ENCODE measurements at places on chromosomes 5 and 9.

DNA sequence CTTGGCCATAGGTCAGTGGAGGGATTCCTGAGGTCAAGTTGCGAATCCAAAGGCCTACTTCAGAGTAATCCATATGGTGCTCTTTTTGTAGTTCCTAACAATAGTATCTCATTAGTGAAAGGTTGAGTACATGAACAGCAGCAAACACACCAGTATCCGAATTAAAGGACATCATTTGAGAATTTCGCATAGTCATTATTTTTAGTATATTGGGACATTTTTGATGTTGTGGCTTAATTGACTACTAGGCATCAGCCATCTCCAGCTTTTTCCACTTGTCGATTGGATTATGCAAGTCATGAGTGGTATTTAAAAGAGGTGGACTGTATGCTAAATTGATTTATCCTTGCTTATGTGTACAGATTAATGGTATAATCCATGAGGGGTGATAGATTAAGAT lies 23.7 kb downstream of the MAP3K1 start:
- no peak for DNase-seq

GRCh38 chr5:151448038-151448985 lies 909 bp downstream of the SLC36A1 start:
- DNase-seq: peak; percentile 28

DNA sequence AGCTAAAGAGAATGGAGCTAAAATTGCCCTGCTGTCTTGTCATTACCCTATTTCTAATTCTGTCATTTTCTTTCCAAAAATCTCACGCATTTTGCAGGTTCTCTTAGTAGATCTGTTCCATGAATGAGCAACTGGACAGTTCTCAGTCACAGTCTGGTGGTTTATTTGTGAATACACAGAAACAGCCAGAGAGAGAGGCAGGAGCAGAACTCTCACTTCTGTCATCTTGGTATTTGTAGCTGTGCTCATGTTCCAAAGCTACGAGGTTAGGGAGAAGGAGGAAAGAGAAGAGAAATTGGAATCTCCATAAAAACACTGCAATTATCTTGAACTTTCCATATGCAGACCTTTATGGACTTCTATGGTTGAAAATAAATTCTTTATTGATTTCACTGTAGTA lies 118.0 kb upstream of the OR13F1 start:
- no peak for DNase-seq

DNA sequence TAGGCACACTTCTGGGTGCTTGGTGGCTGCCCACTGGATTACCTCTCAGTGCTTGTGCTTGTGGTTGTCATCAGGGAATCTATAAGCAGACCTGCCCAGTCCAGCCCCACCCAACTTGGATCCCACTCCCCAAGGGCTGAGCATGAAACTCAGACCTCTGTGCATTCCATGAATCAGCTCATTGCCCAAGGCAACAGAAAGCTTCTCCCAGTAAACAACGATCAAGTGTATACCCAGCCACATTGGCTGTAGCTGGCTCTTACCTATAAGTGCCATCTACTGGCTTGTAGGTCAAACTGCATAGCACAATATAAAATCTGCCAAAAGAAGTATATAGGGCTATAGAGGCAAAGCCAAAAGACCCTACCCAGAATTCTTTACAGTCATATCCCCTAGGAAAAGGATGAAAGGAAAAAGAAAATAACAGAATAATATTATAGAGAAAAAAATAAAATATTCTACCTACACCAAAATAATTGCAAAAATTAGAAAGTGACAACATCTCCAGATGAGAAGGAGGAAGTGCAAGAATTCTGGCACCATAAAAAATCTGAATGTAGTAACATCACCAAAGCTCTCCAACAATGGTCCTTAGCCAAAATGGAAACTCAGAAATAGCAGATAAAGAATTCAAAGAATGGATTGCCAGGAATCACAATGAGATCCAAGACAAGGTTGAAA lies 321.0 kb upstream of the TRPC7 start:
- peak; percentile 50 for DNase-seq

- no peak for DNase-seq
Measured at GRCh38 chr9:35102465-35102768, 514 bp downstream of the STOML2 start.

GRCh38 chr9:132892400-132892799 lies 13.7 kb downstream of the SPACA9 start:
- DNase-seq: no peak

DNA sequence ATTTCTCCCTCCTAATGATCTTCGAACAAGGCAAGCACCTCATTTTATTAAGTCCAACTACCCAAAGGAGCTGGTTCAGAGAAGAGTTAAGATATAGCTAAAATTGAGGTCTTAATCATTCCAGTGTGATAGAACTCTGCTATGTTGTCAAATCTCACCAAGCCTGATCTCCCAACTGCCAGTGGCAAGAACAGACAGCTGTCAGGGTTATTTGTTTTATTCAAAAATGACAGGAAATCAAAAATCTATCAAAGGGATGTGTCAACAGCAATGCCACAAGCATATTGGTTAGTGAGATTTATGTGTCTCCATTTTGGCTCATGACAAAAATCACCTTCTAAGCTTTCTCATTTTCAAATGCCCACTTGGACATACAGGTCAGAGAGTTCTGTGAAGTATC lies 74.5 kb downstream of the PRELID2 start:
- no peak for DNase-seq

DNA sequence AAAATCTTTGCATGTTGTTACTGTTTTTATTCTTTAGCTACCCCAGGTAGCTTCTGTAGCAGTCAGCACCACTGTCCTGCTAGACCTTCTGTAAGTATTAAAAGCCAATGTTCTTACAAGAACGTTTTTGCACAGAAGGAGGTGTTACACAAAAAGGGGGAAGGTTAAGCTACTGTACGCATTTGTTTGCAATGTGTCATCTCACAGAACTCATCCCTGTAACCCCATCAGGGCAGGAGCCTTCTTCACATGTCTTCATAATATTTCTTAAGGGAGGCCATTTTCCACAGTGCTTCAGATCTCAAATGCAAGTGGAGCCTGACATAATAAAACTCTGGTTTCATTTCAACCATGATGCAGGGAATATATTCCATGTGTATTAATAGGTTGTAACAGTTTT lies 67.9 kb downstream of the OSMR start:
- no peak for DNase-seq

DNA sequence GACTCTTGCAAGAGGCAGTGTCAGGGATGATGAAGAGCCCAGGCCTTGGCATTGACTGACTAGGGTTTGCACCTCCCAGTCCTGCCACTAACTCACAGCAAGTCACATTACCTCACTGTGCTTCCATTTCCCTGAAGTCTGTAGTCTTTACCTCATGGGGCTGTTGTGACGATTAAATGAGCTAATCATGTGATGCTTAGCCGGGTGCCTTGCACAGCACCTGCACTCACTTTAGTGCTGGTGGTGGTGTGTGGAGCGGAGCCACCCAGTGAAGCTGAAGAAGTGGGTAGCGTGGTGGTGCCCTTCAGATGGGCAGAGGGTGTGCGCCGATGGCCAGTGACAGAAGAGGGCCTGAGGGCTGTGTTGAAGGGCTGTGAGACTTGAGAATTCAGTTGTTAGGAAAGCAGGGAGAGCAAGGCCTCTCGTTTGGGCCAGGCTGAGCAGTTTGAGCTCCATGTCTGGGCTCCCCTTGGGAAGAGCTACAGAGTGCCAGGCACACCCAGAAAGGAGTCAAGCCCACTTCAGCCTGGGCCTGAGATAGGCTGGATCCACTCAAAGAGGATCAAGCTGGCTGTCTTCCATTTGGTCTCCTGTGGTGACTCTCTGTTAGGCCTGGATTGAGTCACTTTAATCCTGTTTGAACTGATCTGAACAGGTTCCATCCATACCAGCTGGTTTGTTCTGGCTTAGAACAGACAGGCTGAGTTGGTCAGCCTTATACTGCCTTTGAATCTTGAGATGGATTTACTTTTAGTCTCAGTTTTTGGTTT lies 42.5 kb downstream of the RALGPS1 start:
- no peak for DNase-seq

DNA sequence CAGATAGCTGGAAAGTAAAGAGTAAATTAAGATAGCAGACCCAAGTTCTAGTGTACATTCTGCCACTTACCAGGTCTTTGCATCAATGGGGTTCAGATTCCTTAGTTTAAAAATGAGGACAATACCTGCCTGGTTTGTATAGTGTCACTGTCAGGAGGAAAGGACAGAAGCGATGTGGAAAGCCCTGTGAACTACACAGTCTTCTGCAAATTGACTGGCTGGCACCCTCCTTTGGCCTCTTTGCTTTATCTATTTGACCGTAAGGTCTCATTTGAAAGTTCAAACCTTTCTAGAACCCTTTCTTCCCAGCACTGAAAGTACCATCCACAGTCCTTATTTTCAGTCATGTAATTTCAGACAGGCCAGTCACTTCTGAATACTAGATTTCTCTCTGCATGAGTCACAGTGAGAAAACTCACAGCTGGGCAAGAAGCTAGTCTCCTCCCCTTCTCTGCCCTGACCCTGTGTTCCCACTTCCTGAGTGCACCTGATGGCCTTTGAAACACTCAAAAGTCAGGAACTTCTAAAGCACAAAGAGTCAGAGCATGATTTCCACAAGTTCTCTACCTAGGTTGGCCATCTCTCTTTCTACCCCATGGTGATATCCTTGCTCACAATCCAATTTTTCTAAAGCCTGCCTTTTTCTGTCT lies 91.3 kb upstream of the RASEF start:
- peak; percentile 31 for DNase-seq

DNA sequence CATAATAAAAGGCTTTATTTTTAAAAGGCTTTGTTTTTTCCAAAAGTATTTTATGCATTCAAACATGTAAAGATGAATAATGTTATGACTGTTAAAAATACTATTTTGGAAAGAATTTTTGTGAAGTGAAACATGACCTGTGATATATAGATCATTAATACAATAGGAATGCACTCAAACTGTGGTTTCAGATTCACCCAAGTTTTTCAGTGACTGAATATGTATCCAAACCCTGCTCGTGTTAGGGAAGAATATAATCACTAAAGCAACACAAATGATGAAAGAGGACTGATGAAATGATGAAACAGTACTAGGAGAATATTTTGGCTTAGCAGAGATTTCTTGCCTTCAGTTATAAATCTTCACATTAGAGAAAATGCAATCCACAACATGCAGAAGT lies 278.0 kb downstream of the ADAMTS6 start:
- no peak for DNase-seq

GRCh38 chr9:124674651-124675050 lies 96.5 kb downstream of the NR6A1 start:
- DNase-seq: no peak

- DNase-seq: no peak
Measured at GRCh38 chr5:38899936-38900335, 54.1 kb downstream of the OSMR start.

GRCh38 chr5:59583810-59584562 lies 309.5 kb downstream of the PDE4D start:
- DNase-seq: peak; percentile 64

- no peak for DNase-seq
Measured at GRCh38 chr5:163885117-163885516, 379.7 kb downstream of the MAT2B start.

- DNase-seq: no peak
Measured at GRCh38 chr9:135888766-135889394, 18.5 kb downstream of the CAMSAP1 start.

DNA sequence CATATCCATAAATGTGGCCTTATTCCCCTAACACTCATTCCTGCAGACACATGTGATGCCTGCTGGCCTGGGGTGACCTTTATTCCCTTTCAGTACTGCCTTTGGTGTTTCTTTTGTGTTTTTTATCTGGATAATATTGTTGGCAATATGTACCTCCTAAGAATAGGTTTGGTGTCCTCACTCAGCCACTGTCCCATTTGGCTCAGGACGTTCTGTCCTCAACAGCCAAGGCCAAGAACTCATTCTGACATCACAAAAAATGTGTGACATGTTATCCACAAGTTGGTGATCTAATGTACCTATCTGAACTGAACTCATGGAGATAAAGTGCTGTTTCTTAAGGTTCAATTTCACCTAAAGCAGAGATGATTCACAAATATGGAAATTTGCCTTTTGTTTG lies 142.9 kb upstream of the GRAMD2B start:
- no peak for DNase-seq

GRCh38 chr9:98879094-98879962 lies 64.4 kb upstream of the COL15A1 start:
- no peak for DNase-seq

- no peak for DNase-seq
Measured at GRCh38 chr9:137984005-137984404, 106.4 kb downstream of the CACNA1B start.

DNA sequence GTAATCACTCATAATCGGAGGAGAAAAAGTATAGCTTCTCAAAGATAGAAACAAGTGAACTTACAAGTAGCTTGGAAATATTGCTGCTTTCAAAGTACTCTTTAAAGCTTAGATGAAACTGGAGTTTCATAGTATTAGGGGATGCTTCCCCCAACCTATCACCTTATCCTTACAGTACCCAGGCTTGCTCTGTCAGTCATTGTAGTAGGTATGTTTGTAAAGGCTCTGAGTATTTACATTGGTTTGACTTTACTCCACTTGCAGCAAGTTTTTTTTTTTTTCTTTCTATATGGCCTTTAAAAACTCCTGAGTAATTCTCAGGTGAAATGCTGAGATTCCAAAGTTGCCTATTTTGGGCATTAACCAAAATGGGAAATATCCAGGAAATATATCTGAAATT lies 84.8 kb downstream of the CD180 start:
- DNase-seq: no peak

- DNase-seq: no peak
Measured at GRCh38 chr5:63962279-63962678, at the start of gene HTR1A. Gene HTR1A (minus strand): TSS chr5:63962445. CDS start chr5:63961719, 726 bp downstream.

- DNase-seq: no peak
Measured at GRCh38 chr9:133683586-133684120, 47.5 kb downstream of the DBH start.

GRCh38 chr5:162444129-162444762 lies 376.7 kb downstream of the GABRG2 start:
- no peak for DNase-seq

DNA sequence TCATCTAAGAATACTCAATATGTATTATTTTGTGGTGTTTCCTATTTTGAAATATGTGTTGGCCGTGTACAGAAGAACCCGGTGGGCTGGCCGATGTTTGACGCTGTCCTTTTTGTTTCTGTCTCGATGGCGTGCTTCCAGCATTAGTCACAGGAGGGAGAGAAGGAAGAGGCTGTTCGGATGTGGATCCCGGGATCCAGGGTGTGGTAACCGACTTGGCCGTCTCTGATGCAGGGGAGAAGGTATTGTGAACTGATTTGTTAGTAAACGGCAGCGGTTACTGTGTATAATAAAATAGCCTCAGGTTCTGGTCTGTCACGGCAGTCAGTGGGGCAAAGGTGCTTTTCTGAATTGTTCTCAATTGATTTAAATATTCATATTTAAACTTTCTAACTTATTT lies 275.0 kb downstream of the ARHGEF28 start:
- peak; percentile 59 for DNase-seq

GRCh38 chr9:93132287-93132927 lies 1.6 kb downstream of the NINJ1 start:
- DNase-seq: peak; percentile 26

- no peak for DNase-seq
Measured at GRCh38 chr5:66527478-66528035, 68.6 kb upstream of the MAST4 start.

DNA sequence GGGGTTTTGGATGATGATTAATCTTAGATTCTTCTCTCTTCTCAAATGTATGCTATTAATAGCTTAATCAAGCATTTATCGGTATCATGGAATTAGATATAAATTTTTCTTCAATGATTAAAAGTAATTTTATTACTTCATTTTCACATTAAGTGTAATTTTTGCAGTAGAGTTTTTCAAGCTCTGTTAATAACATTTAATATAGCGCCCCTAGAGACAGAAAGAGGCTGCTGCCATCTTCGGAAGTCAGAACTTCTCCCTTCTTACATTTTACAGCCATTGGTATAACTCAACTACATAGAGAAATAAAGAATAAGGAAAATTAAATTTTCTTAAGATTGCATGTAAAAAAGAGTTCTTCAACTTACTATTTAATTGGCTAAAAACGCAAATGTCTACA lies 540.3 kb downstream of the GABRG2 start:
- DNase-seq: no peak
